HFFc6 (cell line): ENCODE measurements at places on chromosomes 1 and 21. TPM values are rescaled to one million over a fixed set of nuclear protein-coding genes. Genes with fewer than 3 reads are reported as not detected.

PLCH2 gene
- 0.13 and 0.14 TPM in 2 replicates for total RNA-seq

SDF4 gene
- total RNA-seq: 182 to 237 TPM (median 224 TPM) in 3 replicates

- no peak for DNase-seq
These were observed 208.5 kb downstream of the KCNT2 start for GRCh38 chr1:196399713-196400112.

DNA sequence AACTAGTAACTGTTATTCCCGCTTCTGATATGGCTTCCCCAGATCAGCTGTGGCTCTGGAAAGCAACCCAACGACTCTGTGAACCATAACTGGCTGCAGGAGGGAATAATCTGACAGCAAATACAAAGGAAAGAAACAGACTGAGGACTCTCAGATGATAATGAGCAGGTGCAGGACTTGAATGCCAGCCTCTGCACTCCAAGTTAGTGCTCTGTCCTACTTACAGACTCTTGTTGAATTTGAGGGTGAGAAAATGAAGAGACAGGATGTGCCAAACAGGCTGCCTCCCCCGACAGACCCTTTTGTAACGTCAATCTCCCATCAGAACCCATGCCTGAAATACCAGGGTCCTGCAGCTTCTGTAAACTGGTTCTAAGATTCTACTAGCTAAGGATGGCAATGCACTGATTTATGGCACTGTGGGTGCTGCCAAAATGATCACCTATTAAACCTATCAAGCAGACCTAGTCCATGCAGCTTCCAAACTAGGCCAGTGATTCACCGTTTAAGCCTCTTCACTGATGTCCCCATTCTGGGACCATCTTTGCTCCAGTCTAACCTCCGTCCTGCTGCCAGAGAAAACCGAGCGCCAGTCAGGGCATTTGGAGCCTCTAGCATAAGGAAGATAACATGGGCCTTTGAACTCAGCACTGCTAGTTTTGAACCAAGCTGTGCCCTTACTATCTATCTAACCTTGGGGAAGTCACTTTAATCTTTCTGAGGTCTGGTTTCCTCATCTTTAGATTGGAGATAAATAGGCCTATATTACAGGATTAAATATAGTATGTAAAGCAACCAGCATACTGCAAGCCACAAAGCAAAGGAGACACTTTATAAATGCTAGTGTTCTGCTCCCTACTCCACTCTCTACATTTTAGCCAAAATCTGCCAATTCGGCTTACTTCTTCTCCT is 4.8 kb downstream of the MKNK1 start:
- DNase-seq: no peak

GRCh38 chr1:162908236-162908635 is 47.3 kb upstream of the CCDC190 start:
- no peak for DNase-seq

DNA sequence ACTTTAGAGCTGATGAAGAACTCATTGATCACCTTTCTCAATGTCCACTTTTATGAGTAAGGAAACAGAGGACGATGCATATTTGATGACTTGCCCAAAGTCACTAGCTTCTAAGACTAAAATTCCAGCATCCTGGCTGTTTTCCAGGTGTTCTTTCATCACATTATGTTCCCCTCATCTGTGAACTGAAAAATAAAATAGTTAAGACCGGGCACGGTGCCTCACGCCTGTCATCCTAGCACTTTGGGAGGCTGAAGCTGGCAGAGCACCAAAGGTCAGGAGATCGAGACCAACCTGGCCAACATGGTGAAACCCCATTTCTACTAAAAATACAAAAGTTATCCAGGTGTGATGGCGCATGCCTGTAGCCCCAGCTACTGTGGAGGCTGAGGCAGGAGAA is 297.5 kb downstream of the DUSP10 start:
- DNase-seq: no peak

- DNase-seq: no peak
These were observed 676 bp upstream of the PADI2 start for GRCh38 chr1:17119773-17120480.
